ENCODE measurements at places on chromosomes 6 and 20.

- DNase-seq, result peak; percentile 65
Observed at GRCh38 chr20:14055127-14055742, 59.9 kb downstream of the MACROD2 start.

DNA sequence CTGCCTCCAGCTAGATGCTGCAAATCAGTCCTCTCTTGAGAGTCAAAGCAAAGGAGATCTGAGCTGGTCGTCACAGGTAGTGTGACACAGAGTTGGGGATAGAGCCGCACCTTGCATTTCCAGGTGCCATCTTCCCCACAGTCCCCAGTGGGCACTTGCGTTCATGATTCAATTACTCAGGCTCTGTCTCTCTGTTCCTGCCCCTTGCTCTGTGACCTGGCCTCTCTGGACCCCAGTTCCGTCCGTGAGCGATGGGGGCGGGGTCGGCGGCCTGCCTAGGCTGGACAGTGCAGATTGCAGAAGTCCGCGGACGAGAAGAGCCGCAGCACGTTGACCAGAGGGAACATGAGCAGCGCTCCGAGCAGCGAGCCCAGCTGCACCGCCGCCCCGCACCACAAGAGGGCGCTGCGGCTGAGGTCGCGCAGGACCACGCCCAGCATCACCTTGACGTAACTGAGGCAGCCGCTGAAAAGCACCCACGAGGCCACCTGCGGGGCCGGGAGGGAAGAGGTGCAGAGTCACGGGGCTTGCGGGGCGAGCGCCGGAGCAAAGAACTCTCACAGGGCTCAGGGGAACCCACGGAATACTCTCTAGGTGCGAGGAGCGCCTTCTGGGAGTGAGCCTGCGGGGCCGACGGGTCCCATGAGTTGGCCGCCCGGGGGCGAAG lies 7.4 kb downstream of the SLC52A3 start:
- peak; percentile 48 for DNase-seq

GRCh38 chr6:56387621-56388414 lies 140.4 kb upstream of the COL21A1 start:
- DNase-seq, result no peak

GRCh38 chr20:38243709-38244020 lies 16.9 kb downstream of the KIAA1755 start:
- peak; percentile 38 for DNase-seq

DNA sequence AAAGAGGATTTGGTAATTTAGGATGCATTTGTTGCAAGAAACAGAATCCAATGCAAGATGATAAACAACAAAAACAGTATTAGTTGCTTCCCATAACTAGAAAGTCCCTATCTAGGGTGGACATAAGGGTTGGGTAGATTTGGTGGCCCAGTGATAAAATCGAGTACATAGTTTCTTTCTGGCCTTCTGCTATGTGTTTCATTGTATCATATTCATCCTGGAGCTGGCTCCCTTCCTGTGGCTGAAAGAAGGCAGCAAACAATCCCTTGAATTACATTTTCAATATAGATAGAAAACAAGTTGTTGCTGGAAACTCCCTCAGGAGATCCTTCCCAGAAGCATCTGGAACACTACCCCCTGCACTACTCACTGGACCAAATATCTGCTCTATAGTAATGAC lies 135.1 kb downstream of the ID4 start:
- no peak for DNase-seq

DNA sequence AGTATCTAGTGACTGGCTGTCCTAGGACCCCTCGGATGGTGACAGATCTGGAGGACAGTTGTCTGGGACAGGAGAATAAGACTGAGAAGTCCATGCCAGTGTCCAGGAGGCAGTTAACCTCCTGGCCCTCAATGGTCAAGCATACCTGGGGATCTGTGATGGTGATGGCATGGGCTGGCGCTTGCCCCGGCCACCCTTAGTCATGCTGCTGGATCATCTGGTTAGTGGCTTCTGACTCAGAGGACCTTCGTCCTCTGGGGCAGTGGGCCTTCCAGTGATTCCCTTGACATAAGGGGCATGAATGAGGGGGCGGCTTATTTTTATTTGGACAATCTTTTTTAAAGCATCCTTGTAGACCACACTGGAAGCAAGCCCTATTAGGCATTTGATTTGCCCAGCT lies 24.0 kb upstream of the SF3B5 start:
- peak; percentile 9 for DNase-seq

GRCh38 chr6:152338335-152339125 lies 298.6 kb downstream of the SYNE1 start:
- DNase-seq, result peak; percentile 58

- peak; percentile 67 for DNase-seq
Observed at GRCh38 chr6:139376017-139376330, 1.5 kb upstream of the CITED2 start.

GRCh38 chr6:164396071-164397047 lies 913.0 kb downstream of the C6orf118 start:
- peak; percentile 30 for DNase-seq

DNA sequence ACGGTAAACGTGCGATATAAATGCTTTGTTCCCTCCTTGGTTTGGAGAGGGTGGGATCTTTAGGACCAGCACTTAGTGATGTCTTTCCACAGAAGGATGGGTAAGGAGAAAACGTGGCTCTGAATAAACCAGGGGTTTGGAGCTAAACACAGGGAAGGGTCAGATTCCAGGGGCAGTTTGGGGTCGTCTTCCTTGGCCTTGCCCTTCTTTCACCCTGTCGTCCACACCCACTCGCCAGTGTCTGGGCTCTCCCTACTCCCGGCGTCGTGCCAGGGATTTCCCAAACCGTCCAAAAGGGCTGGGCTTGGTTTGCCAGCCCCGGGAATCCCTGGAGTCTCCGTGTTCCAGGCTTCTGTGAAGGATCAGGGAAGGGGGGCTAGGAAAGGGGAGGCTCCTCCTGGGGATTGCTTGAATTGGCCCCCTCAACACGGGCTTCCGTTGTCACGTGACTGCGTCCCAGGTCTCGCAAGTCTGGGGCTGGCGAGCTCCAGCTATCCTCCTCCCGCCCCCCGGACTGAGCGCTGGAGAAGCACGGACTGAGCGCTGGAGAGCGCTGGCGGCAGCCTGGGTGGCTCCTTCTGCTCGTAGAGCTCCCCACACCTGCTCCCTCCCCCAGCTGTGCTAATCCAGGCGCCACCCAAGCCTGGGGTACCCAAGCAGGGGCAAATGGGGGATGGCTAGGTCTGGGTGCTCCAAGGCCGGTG lies 9.4 kb upstream of the ARMC12 start:
- DNase-seq, result peak; percentile 76

DNA sequence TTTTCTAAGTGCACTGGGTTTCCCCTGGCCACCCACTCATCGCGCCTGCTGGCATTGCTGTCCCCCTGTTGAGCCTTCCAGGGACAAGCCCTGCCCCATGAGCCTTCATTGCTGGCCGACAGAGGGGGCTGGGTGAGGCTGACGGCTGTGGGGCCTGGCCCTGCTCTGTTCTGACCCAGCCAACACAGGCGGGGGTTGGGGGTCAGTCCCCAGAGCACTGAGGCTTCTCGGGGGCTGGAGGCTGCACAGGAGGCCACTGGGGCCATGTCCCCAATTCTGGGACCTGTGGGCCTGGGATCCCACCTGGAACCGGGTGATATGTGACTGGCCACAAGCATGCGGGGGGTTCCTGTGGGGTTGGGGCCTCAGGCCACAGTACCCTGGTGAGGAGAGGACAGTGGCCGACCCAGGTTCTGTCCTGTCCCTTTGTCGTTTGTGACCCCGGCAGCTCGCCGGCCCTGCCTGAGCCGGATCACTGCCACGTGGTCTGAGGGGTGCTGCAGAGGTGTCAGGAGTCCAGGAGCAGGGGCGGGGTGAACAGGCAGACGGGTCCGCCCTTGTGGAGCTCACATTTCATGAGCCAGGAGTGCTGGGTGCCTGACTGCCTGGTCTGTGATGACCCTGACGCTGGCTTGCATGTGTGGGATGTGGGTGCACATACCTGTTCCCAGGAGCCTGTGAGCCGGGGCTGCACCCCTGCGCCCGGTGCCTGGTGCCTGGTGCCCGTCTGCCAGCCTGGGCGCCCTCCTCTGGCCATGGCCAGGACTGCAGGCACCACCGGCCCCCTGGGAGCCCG lies 2.1 kb upstream of the COL20A1 start:
- peak; percentile 70 for DNase-seq

DNA sequence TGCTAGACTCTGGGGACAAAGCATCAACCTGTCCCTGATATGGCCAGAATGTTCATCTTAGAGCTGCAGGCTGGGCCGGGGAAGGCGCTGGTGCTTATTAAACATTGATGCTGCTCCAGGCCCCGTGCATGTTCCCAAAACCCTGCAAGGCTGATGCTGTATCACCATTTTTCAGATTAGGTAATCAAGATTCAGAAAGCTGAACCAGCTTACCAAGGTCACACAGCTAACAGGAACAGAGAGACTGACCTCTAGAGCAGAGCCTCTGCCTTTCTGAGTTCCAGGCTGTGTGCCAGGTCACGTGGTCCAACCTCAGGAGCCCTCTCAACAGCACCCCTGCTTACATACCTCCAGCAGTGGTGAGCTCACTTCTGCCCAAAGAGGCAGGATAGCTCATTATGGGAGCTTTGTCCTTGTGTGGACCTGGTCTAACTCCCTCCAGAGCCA lies 16.1 kb upstream of the VSTM2L start:
- no peak for DNase-seq

DNA sequence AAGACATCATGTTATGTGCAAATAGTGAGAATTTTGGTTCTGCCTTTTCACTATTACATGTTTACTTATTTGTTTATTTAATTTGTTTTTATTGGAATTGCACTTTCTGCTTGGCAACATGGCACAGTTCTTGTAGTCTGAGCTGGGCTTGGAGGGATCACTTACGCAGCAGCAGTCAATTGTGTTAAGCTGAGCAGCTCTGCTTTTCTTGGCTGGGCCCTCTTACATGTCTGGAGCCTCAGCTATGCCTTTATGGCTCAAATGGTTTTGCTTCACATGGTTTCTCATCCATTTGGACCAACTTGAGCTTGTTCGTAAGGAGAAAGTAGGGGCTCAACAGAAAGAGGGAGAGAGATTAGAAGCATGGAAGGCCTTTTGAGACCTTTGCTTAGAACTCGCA lies 327.5 kb upstream of the EPHA7 start:
- DNase-seq, result no peak
